Activated naive CD8-positive, alpha-beta T cell treated with anti-CD3 and anti-CD28 coated beads, Interleukin-2, amount 10 ng/mL, durations not matched to agents 7 days and 5 days (primary cell): ENCODE measurements at places on chromosomes 5 and 9. TPM values are rescaled to one million over a fixed set of nuclear protein-coding genes. Genes with fewer than 3 reads are reported as not detected.

DNA sequence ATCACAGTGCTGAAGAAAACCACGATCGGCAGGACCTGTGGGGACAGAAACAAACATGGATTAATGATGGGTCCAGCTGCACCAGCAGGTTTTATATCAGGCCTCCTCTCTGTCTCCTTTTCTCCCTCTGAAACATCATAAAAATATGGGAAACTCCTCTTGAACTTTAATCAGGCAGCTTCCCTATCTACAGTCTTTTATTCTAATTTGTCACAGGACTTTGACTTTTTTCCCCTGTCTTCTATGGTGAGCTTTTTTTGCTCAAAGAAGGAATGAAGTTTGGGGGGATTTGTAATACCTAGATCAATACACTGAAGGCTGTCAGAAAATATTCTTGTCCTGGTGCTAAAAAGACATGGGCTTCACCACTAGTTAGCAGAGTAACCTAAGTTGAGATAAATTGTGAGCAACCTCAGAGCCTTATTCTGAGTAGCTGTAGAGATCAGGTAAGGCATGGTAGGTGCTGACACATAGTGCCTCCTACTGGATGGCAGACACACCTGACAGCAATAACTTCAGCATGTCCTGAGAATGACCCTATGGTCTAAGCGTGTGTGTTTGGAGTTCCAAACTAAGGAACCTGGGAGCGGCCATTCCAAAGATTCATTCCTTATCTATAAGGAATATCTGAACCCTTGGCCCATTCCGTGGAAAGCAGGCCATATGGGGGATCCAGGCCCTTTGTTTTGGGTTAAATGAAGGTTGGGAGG is 46.2 kb downstream of the SLC28A3 start:
- no peaks in the 10 kb centered on the region for H3K27me3 ChIP-seq
- no peak for DNase-seq
- H3K4me3 ChIP-seq = no peak overlapping the region
- H3K4me1 ChIP-seq = peaks cover 57% of the 10 kb centered on the region
- H3K27ac ChIP-seq = peak overlapping the region; percentile 99
- peaks cover 2% of the 10 kb centered on the region for H3K36me3 ChIP-seq

- no peak overlapping the region for H3K27ac ChIP-seq
- peaks cover 4% of the 10 kb centered on the region for H3K27me3 ChIP-seq
- H3K4me3 ChIP-seq = no peak overlapping the region
- no peaks in the 10 kb centered on the region for H3K36me3 ChIP-seq
- DNase-seq = peak; percentile 72
- peaks cover 8% of the 10 kb centered on the region for H3K4me1 ChIP-seq
Measured at GRCh38 chr5:151164687-151165392, 7.3 kb upstream of the ANXA6 start.

- H3K36me3 ChIP-seq = no peaks in the 10 kb centered on the region
- DNase-seq = no peak
- no peak overlapping the region for H3K4me3 ChIP-seq
- H3K4me1 ChIP-seq = peaks cover 10% of the 10 kb centered on the region
- peaks cover 9% of the 10 kb centered on the region for H3K27me3 ChIP-seq
Measured at GRCh38 chr5:142215915-142216681, 107.5 kb downstream of the NDFIP1 start.

DNA sequence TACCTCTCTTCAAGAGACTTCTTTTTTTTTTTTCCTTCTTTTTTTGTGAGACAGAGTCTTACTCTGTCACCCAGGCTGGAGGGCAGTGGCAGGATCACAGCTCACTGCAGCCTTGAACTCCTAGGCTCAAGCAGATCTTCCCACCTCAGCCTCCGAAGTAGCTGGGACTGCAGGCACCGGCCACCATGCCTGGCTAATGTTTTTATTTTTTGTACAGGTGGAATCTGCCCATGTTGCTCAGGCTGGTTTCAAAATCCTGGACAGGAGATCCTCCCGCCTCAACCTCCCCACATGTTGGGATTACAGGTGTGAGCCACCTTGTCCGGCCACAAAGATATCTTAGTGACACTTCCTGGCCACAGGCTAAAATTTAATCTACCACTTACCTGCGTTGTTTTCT is 42.9 kb upstream of the F2RL1 start:
- H3K27me3 ChIP-seq = no peaks in the 10 kb centered on the region
- no peak overlapping the region for H3K27ac ChIP-seq
- DNase-seq = no peak
- peaks cover 5% of the 10 kb centered on the region for H3K4me1 ChIP-seq
- H3K4me3 ChIP-seq = no peak overlapping the region

PCDHGA8 gene
- total RNA-seq = 0.09 TPM
